ENCODE measurements at places on chromosomes 3 and 15.

DNA sequence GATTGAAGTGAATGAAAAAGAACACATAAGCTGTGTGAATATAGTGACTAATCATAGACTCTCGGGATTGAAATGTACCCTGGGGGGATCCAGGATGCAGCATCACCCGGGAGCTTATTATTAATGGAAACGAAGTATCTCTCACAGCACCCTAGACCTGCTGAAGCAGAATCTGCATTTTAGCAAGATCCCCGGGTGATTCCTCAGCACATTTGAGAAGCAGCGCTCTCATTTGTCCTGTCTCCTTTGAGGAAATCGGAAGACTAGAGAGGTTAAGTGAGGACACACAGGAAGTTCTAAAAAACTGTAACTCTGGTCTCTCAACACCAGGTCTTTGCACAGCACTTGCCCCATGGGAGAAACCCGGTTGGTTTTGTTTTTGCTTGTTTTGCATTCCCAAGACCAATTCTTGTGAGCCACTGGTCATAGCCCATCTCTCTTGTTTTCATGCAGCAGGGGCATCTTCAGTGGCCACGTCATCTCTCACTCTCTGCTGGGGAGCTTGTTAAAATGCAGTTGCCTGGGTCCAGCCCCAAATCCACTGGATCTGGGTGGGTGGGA is 30.2 kb downstream of the ZNF710 start:
- no peak for DNase-seq

- no peak for DNase-seq
These were observed 71.1 kb upstream of the SPATA12 start for GRCh38 chr3:56989169-56989976.

DNA sequence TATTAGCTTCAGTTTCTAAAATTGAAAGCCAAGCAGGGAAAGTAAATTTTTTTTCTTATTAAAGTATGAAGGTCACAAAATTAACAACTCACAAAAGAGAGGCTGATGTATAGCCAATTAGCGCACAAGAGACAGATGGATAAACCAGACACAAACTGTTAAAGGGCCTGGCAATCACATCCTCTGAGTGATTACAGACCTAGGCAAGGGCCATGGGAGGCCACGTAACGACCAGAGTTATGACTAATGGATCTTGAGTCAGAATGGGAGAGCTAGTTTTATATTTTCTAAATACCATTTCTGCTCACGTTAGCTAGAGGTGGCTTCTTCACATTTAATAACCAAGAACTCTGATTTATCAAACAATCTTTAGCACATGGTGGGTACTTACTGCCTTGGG is 17.8 kb upstream of the SCAMP5 start:
- peak; percentile 70 for DNase-seq

DNA sequence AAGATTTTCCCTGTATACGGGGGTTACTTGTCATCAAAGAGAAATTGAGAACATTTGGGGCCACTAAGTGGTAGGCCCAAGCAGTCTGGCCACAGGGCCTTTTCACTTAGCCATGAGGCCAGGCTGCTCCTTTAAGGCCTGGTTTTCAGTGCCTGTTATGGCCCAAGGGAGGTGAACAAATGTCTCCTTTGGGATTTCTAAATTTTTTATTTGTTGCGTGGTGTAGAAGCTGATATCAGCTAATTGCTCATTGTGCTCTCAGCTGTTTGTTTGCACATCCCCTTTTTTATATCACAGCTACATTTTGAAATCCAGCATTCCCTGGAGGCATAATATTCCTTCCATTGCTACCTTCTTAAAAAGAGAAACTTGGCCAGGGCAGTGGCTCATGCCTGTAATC is 48.5 kb downstream of the RLBP1 start:
- DNase-seq: no peak

Data from NCI-H1694 (cell line).